Fibroblast of the aortic adventitia (primary cell): ENCODE measurements at places on chromosomes 1 and 21.
A peak's percentile ranks its signal among the peaks of the same experiment; 100 is the strongest.

DNA sequence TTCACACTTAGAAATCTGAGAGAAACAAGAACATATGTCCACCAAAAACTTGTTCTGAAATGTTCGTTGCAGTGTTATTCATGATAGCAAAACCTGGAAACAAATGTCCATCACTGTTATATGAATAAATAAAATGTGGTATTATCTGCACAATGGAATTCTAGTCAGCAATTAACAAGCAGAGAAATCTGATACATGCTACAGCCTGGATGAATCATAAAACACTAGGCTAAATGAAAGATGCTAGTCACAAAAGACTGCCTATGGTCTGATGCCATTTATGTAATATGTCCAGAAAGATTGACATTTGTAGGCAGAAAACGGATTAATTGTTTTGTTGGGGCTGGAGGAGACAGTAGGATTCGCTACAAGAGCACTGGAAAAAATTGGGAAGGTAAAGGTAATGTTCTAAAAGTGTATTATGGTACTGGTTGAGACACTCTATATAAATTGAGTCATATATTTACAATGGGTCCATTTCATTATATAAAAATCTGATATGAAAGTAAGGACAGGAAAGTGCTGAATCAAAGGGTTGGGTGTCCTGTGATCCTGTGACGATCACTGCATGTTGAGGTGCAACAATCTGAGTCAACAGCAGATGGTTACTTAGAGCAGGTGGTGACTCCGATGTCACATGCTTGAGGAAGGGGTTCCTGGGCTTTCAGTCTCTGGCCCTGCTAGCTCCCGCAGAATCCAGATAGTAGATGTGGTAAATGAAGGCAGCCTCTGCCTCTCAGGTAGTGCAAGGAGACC is 102.1 kb upstream of the NBPF4 start:
- no peak for DNase-seq

GRCh38 chr1:50368179-50369007 is 54.9 kb downstream of the DMRTA2 start:
- peak; percentile 18 for DNase-seq

- no peak for DNase-seq
Measured at GRCh38 chr1:79472067-79472656, 465.6 kb upstream of the ADGRL4 start.

DNA sequence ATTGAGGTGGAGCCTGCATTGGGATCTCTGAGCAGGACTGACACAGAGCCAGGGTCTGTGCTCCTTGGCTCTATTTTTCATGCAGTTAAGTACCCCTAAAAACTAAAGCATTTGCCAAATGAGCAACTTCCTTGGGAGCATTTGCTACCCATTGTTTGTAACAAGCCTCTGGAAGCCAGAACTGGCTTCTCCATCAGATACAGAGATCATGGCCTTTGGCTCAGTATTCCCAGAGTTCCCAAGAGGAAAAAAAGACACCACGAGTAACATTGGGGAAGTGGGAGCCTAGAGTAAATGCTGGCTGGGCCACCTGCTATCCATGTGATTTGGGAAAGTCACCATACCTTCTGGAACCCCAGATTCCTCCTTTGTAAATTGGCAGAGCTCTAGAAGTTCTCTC is 44.8 kb downstream of the OPTC start:
- DNase-seq = no peak

DNA sequence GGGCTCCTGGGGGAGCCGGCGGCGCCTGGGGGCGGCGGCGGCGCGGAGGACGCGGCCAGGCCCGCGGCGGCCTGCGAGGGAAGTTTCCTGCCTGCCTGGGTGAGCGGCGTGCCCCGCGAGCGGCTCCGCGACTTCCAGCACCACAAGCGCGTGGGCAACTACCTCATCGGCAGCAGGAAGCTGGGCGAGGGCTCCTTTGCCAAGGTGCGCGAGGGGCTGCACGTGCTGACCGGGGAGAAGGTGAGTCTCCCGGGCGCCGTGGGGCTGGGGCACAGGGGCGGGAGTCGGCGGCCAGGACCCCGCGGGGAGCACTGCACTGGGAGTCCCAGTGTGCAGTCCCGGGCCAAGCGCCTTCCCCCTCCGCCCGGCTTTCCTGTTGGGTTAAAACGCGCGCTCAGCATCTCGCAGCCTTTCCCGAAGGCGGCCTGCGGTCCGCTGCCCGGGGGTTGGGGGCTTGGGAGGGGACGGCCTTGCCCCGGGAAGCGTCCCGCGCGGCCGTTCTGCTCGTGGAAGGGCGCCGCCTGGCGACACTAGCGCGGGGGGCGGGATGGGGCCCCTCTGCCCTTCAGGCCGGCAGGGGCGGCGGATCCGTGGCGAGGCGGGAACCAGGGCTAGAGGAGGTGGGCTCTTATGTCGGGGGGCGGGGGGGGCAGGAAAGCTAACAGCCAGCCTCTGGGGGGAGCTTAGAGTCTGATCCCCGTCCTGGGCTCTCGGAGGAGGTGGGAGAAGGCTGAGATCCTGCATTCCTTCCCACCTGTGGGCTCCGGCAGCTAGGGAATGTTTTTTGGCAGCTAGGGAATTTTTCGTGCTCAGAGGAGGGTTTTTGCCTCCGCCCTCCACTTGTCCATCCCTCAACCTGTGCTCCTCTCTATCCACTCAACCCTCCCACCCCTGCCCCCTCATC is 1.1 kb downstream of the HUNK start:
- DNase-seq = no peak

GRCh38 chr1:42037586-42037985 is 115.6 kb upstream of the GUCA2B start:
- DNase-seq = no peak

DNA sequence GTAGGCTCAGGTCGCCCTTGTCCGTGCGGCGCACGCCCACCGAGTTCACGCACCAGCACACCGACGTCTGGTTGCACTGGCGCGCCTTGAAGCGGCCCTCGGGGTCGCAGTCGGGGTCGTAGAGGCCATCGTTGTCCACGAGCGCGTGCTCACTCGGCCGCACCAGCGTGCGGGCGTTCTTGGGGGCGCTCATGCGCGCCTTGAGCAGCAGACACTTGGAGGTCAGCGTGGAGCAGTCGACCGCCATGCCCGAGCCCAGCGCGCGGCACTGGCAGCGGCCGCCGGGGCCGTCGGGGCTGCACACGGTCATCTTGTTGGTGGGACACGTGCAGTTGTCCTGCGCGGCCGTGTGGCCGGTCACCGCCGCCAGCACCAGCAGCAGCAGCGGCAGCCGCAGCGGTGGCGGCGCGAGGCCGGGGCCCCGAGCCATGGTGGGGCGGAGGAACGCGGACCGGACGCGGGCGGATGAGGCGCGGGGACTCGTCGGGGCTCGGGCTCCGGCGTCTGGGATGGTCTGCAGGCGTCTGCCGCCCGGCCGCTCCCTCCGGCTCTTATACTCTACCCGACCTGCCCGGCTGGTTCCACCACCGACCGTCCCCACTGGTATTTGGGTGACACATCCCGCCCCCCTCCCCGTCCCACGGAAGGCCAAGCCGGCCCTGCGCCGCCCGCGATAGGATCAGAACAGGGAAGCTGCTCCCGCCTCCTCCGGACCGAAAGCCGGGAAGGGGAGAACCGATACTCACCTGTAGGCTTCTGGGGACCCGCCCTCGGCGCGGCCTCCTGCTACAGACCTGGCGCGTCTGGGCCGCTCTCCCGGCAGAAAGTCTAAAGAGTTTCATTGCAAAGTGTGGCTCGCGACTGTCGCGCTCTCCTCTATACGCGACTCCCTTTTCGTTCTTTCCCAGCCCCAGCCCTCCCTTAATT is at the start of gene TACSTD2:
Gene TACSTD2, minus strand, starts transcription at position 526 of the 927 bp plus-strand sequence. Its CDS starts 96 bp downstream, at position 430.
- DNase-seq = no peak

DNA sequence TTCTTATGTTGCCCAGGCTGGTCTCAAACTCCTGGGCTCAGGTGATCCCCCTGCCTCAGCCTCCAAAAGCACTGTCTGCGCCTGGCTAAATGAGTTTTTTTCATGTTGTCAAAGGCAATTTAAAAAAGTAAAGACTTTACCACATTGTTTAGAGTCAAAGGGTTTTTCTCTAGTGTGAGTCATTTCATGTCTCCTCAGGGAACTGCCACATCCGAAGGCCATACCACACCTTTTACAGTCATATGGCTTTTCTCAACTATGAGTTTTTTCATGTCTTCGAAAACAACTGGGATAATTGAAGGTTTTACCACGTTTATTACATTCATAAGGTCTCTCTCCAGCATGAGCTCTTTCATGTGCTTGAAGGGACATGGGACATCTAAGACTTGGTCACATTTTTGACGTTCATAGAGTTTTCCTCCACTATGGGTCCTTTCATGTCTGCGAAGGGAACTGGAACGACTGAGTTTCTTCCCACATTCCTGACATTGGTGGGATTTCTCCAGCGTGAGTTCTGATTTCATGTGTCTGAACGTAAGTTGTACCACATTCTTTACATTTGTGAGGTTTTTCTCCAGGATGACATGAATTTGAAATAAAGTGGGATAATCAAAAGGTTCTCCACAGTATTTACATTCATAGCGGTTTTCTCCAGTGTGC is 65.6 kb downstream of the UCHL5 start:
- no peak for DNase-seq

GRCh38 chr21:43354026-43354420 is 72.9 kb downstream of the SIK1 start:
- no peak for DNase-seq

DNA sequence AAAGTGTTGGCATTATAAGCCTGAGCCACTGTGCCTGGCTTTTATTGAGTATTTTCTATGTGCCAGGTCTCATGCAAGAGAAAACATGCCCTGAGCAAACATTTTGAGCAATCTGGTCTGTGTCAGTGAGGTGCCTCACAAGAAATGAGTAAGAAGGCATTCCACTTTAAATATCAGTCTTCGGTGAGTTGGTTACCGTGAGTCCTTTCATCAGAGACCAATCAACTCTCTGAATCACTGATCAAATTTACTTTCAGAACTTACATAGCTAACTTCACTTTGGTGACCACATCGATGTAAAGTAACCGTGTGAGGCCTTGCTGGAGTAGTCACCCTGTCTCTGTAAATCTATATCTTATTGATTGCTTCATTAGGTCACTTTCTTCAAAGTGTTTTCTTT is 14.3 kb upstream of the DDX59 start:
- DNase-seq = no peak

GRCh38 chr1:207711285-207711684 is 40.6 kb upstream of the CD46 start:
- no peak for DNase-seq

- peak; percentile 32 for DNase-seq
Measured at GRCh38 chr1:15684468-15685291, 560 bp downstream of the PLEKHM2 start.

DNA sequence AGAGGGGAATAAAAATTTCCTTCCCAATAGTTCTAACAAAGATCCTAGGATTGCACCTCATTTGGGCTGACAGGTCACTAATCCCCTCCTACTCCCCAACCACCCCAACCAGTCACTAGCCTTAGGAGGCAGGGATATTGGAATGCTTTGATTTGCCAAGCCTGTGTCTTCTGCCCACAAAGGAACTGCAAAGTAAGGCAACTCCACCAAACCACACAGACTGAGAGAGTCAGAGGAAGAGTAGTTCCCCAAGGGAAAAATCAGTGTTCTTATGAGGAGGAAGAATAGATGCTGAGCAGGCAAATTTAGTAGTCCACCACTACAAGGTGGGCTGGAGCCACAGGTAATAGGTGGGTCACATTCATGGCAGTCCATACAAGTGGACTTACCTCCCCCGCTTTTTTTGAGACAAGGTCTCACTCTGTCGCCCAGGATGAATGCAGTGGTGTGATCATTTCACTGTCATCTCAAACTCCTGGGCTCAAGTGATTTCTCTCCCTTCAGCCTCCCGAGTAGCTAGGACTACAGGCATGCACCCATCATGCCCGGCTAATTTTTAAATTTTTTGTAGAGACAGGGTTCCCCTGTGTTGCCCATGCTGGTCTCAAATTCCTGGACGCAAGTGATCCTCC is 3.7 kb upstream of the TMEM39B start:
- peak; percentile 40 for DNase-seq

- no peak for DNase-seq
Measured at GRCh38 chr1:110859062-110859461, 13.9 kb upstream of the CD53 start.

DNA sequence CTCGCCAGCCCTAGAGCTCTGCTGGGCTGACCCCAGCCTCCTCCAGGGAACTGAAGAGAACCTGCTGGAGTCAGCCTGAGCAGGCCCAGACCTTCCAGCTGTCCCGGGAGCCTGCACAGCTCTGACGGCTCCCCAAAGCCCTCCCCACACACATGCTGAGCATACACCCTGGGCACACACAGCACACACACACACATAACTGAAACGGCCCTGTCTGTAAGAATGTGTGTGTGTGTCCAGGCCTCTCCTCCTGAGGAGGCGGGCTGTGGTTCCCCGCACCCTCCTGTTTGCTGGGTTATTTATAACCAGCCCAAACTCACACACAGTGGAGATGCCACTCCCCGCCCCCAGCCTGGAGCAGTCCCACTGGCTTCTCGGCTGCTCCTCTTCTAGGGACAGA is 20.2 kb downstream of the SDC3 start:
- DNase-seq = peak; percentile 95

GRCh38 chr1:10056599-10056987 is 23.8 kb downstream of the UBE4B start:
- DNase-seq = no peak

GRCh38 chr1:51316113-51316845 is 14.1 kb downstream of the TTC39A start:
- no peak for DNase-seq

GRCh38 chr1:1397839-1398523 is 1.2 kb downstream of the CCNL2 start:
- DNase-seq = peak; percentile 43

GRCh38 chr1:229643996-229644745 is 18.1 kb downstream of the URB2 start:
- DNase-seq = no peak

DNA sequence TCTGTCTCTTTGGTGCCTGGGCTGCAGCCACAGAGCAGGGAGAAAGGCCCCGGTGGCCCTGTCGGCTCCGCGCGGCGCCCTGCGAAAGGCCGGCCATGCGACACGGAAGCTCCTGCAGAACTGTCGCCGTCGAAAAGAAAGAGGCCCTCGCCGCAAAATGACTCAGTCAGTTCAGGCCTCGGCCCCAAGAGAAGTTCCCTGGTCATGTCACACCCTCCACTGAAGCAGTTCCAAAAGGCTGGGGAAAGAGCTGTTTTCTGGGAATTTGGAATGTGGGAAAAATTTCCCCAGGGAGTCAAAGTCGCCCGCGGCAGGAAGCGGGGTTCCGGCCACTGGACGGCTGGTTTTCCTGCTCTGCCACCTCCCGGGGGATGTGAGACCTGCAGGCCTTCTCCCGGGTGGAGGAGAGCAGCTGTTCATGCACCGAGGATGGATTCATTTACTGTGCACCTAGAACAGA is 115.8 kb upstream of the ZNF678 start:
- peak; percentile 29 for DNase-seq

GRCh38 chr1:85278853-85279314 is 2.5 kb upstream of the BCL10 start:
- DNase-seq = peak; percentile 90

DNA sequence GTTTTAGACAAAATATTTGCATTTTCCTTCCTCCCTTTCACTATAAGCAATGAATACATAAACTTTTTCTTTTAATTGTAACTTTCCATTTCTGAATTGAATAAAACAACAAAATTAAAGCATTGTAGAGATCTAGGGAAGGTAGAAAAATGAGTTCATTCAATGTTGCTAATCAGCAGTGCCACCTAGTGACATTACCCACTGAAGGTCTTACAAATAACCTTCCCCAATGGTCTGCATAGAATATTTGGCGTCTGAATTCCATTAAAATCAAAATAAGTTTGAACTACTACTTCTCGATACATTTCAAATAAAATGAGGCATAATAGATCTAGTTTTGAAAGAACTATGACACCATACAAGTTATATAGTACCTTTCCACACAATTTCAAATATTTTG is 19.6 kb downstream of the FH start:
- DNase-seq = peak; percentile 74

- DNase-seq = no peak
Measured at GRCh38 chr1:81369833-81370232, 430.9 kb upstream of the ADGRL2 start.
